ENCODE measurements at places on chromosomes 12 and 14.

- no peak for DNase-seq
Observed at GRCh38 chr14:77541905-77542304, 43.3 kb upstream of the ISM2 start.

DNA sequence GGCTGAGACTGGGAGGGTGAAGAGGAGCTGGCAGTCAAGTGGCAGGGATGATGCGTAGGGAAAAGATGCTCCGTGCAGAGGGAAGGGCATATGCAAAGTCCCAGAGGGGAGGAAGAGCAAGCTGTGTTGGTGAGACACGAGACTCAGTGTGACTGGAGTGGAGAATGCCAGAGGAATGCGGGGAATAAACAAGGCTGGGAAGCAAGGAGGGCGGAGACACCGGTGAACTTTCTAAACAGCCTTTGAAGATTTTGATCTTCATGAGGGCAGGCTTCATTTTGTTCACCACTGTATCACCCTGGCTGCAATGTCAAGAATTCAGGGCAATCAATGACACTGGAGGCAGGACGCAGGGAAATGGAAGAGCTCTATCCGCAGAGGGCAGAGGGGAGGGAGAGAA, 535.8 kb downstream of the FUT8 start:
- DNase-seq: no peak

- peak; percentile 79 for DNase-seq
Observed at GRCh38 chr12:104498211-104498801, 41.6 kb downstream of the CHST11 start.

- no peak for DNase-seq
Observed at GRCh38 chr14:78359581-78359980, 189.4 kb downstream of the NRXN3 start.

- no peak for DNase-seq
Observed at GRCh38 chr12:124449623-124450375, 117.6 kb downstream of the NCOR2 start.

Measured in DND-41 (cell line).